ENCODE measurements at places on chromosomes 12 and 14.

GRCh38 chr14:73695997-73696396 is 18.2 kb downstream of the PNMA1 start:
- peak overlapping the region; percentile 75 for H3K27ac ChIP-seq
- peaks cover 11% of the 10 kb centered on the region for H3K36me3 ChIP-seq
- H3K4me3 ChIP-seq: no peak overlapping the region
- H3K27me3 ChIP-seq: no peaks in the 10 kb centered on the region

DNA sequence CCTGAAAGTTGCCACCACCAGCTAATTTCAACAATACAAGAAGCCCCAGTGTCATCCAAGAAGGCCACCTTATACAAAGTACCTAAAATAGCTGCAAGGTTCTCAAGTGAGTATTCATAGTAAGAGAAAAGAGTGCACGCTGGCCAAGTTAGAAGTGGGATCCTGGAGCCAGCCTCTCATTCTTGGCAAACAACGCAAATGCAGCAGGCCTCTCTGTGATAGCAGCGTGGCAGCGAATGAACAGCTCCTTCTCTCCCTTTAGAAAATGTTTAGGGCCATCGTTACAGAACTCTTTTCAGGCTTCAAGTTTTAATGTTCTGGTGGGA is 78.0 kb upstream of the IFNG-AS1 start:
- H3K27me3 ChIP-seq: no peaks in the 10 kb centered on the region
- DNase-seq: no peak
- peaks cover 24% of the 10 kb centered on the region for H3K4me1 ChIP-seq
- H3K27ac ChIP-seq: peak overlapping the region; percentile 89
- H3K36me3 ChIP-seq: no peaks in the 10 kb centered on the region

DNA sequence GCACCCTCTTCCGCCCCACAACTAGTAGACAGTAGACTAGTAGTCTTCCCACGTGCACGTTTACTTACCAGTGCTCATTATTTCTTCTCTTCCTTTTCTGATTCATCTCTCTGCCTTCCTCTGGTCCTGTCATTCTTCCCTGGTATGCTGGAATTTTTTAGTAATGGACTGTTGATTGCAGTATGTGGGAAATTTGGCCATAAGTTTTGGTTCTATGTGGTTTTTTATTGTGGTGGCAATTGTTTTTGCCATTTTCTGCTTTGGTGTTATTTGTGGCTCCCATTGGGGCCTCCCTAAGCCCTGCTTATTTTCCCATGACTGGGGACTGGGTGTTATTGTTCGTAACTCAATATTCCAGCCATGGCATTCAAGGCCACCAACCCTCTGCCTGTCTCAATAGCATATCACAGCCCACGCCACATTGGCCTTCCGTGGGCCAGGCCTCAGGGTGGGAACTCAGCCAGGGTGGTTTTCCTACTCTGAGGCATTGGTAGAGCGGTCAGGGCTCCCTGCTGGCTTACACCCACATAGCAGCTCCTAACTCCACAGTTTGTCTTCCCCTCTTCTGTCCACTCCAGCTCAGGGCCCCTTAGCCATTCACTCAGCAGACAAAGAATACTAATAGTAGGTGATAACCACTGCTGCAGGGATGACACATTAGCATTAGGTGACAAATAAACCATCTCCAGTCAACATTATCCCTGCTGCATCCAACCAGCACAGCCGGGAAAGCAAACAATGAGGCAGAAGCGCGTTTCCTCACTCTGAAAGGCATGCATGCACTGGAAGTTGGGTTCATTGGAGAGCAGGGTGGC is 321.5 kb downstream of the CACNA1C start:
- no peaks in the 10 kb centered on the region for H3K36me3 ChIP-seq
- H3K27ac ChIP-seq: peak overlapping the region; percentile 47
- H3K4me1 ChIP-seq: peaks cover 16% of the 10 kb centered on the region
- no peak overlapping the region for H3K4me3 ChIP-seq

GRCh38 chr12:94261786-94262185 is 113.4 kb downstream of the PLXNC1 start:
- H3K27ac ChIP-seq: peak overlapping the region; percentile 70
- no peak for DNase-seq
- H3K36me3 ChIP-seq: no peaks in the 10 kb centered on the region
- no peaks in the 10 kb centered on the region for H3K27me3 ChIP-seq
- H3K4me1 ChIP-seq: peaks cover 13% of the 10 kb centered on the region

DNA sequence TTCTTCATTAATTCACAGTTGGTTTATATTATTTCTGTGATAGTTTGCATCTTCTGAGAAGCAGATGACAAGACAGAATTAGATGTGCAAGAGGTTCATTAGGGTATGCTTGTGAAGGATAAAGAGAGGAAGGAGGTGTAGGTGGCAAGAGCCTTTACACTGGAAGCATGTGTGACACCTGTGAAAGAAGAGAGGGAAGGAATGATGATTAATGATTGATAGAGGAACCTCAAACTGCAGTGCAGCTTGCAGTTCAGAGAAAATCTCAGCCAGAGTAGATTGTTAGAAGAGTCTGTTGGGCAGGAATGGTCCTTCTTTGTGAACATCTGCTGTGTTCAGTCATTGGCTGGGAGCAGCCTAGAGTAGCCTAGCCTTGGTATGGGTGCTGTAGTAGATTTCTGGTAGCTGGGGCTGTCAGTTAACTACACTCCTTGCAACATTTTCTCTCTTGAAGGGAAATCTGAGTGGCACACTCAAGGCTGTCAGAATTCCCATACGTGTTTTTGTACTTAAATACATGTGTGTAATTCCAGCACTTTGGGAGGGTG is 9.0 kb downstream of the RCOR1 start:
- H3K36me3 ChIP-seq: no peaks in the 10 kb centered on the region
- peaks cover 3% of the 10 kb centered on the region for H3K4me1 ChIP-seq
- DNase-seq: no peak
- no peak overlapping the region for H3K4me3 ChIP-seq
- no peak overlapping the region for H3K27ac ChIP-seq

DNA sequence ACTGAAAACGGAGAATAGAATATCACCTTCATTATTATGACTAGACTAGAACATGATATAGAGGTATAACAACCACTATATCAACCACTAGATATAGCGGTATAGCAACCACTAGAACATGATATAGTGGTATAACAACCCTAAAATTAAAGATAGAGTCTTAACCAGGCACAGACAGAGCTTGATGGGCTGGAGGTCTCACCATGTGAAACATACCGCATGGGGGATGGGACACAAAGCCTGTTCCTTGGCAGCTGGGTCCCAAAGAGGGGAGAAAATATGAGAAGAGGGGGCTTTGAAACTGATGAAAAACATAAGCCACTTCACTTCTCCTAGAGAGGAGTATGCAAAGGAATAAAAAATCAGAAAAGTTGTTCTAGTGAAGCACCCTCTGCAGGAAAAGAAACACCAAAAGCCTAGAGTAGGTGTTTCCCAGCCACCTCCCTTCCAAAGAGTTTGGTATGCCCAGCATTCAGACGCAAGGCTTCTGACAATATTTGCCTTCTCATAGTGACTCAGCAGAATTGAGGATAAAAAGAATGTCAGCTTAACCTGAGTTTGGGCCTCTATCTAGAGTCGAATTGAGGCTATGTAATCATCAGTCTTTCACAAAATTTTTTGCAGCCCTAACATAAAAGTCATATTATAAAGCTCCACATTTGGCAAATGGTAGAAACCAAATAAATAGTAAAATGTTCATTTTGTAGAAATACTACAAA is 316.4 kb downstream of the NOVA1 start:
- no peaks in the 10 kb centered on the region for H3K4me1 ChIP-seq
- DNase-seq: no peak
- no peaks in the 10 kb centered on the region for H3K36me3 ChIP-seq
- H3K27ac ChIP-seq: no peak overlapping the region
- H3K4me3 ChIP-seq: no peak overlapping the region
- H3K27me3 ChIP-seq: no peaks in the 10 kb centered on the region

DNA sequence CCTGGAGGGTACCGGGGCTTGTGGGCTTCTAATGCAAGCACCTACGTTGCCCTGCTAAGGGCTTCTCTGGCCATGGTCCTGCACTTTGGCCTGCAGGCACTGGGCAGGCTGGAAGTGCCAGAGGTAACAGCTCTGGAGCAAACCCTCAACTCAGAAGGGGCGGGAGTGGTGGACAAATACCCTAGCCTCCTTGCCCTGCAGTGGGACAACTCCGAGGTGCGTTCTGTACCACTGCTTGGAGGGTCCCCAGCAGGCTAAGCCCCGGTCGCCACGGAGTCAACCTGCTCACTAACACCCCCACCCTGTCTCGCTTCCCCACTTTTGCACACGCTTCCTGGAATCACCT is 20.4 kb upstream of the BEGAIN start:
- no peaks in the 10 kb centered on the region for H3K4me1 ChIP-seq
- peaks cover 15% of the 10 kb centered on the region for H3K27me3 ChIP-seq
- H3K36me3 ChIP-seq: no peaks in the 10 kb centered on the region
- H3K4me3 ChIP-seq: no peak overlapping the region

- no peaks in the 10 kb centered on the region for H3K27me3 ChIP-seq
- no peaks in the 10 kb centered on the region for H3K36me3 ChIP-seq
These were observed 45.5 kb downstream of the SCN8A start for GRCh38 chr12:51636581-51636980.

DNA sequence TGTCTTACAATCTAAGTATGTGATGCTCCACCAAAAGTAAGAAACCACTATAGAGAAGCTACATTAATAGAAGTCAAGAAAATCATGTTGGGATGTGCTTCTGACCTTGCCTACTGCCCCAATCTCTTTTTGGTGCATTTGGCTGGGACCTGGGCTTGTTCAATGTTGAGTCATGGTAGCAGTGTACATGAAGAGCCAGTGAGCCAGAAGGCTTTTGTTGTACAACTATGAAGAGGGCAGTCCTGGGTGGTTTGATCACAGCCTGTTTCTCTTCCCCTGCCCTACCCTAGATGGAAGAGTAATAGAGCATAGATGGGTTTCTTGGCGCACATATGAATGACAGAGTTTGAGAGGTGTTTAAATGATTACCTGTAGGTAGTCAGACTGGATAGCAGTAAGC is 56.4 kb downstream of the UBR7 start:
- peaks cover 18% of the 10 kb centered on the region for H3K4me1 ChIP-seq
- H3K36me3 ChIP-seq: peaks cover 19% of the 10 kb centered on the region
- peak overlapping the region; percentile 8 for H3K27ac ChIP-seq
- H3K27me3 ChIP-seq: no peaks in the 10 kb centered on the region

- DNase-seq: peak; percentile 97
- H3K4me1 ChIP-seq: peaks cover 27% of the 10 kb centered on the region
- no peaks in the 10 kb centered on the region for H3K27me3 ChIP-seq
- peak overlapping the region; percentile 89 for H3K27ac ChIP-seq
These were observed 70.4 kb downstream of the NCOR2 start for GRCh38 chr12:124497039-124497438.

- H3K4me3 ChIP-seq: no peak overlapping the region
- no peaks in the 10 kb centered on the region for H3K4me1 ChIP-seq
- H3K27ac ChIP-seq: no peak overlapping the region
- no peaks in the 10 kb centered on the region for H3K27me3 ChIP-seq
- H3K36me3 ChIP-seq: no peaks in the 10 kb centered on the region
- peak; percentile 43 for DNase-seq
These were observed 764.3 kb downstream of the NOVA1 start for GRCh38 chr14:25833341-25834126.

- no peaks in the 10 kb centered on the region for H3K36me3 ChIP-seq
- peaks cover 8% of the 10 kb centered on the region for H3K4me1 ChIP-seq
- no peak for DNase-seq
- H3K27ac ChIP-seq: no peak overlapping the region
- no peak overlapping the region for H3K4me3 ChIP-seq
These were observed 83.2 kb downstream of the DAD1 start for GRCh38 chr14:22505697-22506377.
